NCI-H226 (cell line): ENCODE measurements at places on chromosomes 1 and 21.

DNA sequence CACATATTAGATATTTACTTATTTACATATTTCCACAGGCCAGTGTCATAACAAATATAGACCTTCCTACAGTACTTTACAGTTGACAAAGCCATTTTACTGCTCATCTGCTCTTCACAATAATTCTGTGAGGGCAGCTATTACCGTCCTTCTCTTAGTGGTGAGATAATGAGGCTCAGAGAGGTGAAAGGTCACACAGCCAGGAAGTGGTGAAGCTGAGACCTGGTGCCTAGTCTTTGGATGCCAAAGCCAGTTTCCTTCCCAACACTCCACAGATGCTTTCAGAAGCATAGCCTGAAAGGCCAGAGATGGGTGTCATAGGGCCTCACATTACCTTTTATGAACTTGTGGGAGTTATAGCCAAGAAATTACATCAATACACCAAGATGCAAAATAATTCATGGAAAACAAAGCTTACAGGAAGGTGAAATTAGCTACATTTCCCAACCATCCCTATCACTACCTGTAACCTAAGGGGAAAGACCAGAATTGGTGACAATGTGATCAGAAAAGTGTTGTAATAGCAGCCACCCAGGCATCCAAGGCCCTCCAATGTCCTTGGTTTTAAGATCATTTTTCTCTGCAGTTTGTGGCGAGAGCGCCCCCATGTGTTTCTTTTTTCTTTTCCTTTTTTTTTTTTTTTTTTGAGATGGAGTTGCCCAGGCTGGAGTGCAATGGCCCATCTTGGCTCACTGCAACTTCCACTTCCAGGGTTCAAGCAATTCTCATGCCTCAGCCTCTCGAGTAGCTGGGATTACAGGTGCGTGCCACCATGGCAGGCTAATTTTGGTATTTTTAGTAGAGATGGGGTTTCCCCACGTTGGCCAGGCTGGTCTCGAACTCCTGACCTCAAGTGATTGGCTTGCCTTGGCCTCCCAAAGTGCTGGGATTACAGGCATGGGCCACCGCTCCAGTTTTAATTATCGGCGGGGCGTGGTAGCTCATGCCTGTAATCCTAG lies 26.5 kb upstream of the RPL11 start:
- DNase-seq = no peak

DNA sequence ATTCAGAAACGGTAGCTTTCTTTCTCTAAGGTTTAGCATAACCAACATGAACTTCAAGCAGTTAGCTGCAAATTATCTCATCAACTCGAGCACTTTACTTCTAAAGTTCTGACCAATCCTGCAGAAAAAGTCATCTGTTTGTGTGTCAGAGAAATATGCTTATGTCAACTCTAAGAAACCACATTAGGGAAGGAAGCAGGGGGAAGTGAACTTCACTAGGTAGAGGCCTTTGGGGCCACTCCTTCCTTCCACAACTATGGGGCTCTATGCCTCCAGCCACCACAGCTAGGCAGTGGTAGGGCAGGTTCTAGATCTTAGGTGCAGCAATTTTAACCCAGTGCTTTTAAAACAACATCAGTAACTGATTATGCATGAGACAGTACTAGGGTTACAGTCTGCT lies 375.9 kb downstream of the DSCAM start:
- DNase-seq = no peak

DNA sequence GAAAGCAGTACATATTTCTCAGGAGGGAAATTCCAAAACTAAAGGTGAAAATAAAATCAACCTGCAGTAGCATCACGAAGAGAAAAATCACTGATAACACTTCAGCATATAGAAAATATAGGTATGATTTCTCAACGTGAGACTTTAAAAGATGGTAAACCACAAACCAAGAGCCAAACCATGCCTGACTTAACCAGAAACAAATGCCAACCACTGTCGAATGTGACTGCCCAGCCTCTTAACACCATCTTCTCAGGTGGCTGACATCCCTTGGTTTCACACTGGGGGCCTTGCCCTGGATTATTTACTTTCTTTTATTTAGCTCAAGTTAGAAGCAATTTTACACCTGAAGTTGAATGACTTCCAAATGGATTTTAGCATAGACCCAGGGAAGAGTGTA lies 10.1 kb downstream of the HMGCS2 start:
- no peak for DNase-seq

- DNase-seq = no peak
These were observed 548.9 kb downstream of the NUF2 start for GRCh38 chr1:163870666-163871065.

- no peak for DNase-seq
These were observed at the start of gene HIVEP3 for GRCh38 chr1:41918450-41919043. TSS of gene HIVEP3 (minus strand) at chr1:41918922.

DNA sequence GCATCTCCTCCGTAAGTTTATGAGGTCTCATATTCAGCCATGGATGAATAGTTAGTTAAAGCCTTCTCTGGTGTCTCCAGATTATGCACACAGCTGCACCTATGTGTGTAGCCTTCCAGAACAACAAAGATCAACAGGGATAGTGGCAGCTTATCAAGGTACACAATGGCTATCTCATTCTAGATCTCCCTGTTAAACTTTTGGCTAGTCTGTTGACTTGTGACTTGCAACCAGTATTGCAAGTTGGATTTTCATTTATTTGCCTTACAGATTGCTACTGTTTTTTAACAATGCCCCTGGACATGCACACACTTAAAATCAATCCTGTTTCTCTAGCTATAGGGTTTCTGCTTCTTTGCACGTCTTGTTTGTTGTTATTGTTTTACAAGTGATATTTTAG lies 363.2 kb downstream of the OMA1 start:
- no peak for DNase-seq

- peak; percentile 39 for DNase-seq
These were observed 58.9 kb downstream of the PTPN14 start for GRCh38 chr1:214492401-214493075.

DNA sequence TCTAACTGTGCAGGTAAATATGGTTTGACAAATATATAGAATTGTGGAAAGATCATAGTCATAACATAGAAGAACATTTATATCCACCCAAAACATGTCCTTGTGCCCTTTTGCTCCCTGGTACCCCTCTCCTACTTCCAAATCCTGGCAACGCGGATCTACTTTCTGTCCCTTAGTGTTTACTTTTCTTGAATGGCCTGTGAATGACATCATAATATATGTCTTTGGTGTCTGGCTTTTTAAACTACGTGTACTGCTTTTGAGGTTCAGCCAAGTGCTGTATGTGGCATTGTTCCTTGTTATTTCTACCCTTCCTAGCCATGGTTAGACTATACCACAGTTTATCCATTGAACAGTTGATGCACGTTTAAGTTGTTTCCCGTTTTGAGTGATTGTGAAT lies 155.6 kb downstream of the SDCCAG8 start:
- DNase-seq = no peak

GRCh38 chr1:10634428-10635084 lies 159.8 kb downstream of the PEX14 start:
- no peak for DNase-seq
